ENCODE measurements at places on chromosomes 2 and 18.

GRCh38 chr2:2734308-2734707 is 403.2 kb upstream of the MYT1L start:
- no peak for DNase-seq

- no peak for DNase-seq
Measured at GRCh38 chr2:159217676-159218075, 68.8 kb downstream of the WDSUB1 start.

DNA sequence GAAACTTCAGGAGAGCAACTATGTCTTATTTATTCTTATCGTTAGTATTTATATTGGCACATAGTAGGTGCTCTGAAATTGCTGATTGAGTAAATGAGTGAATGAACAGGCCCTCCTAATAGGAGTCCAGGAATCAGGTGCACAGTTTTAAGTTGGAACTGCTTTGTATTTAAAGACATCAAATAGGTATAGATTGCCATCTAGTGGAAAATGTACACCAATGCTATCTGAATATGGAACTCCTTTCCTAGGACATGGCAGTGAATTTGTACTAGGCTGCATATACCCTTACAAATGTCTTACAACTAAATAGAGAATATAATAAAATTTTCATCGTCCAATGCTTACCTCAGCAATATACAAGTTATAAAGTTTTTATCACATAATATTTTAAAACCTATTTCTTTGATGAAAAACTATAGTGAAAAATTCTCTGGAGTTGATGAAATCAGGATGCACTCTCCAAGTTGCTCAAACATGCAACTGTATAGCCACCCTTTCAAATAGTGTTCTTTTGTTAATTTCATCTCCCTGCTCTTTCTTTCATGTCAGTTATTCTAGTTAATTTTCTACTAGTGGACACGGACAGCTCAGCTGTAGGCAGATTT is 318.9 kb upstream of the SYT4 start:
- no peak for DNase-seq

- no peak for DNase-seq
Measured at GRCh38 chr2:118325321-118325955, 237.2 kb downstream of the INSIG2 start.

DNA sequence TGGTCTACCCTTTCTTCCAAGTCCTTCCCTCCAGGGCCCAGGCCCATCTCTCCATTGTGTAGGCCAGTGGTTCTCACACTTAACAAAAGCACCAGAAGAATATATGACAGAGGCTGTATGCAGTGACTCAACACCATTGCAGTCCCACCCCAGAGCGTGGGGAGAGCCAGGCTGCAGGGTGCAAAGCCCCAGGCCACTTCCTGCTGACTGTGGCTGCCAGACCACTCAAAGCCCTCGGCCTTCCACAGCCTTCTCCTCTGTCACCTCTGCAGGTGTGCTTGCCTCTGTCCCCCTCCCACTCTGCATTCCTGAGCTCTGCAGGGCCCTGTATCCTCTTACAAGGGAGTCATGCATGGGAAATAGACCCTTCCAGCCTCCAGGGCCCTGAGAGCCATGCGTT is 40.4 kb upstream of the ARHGEF4 start:
- DNase-seq, result no peak

DNA sequence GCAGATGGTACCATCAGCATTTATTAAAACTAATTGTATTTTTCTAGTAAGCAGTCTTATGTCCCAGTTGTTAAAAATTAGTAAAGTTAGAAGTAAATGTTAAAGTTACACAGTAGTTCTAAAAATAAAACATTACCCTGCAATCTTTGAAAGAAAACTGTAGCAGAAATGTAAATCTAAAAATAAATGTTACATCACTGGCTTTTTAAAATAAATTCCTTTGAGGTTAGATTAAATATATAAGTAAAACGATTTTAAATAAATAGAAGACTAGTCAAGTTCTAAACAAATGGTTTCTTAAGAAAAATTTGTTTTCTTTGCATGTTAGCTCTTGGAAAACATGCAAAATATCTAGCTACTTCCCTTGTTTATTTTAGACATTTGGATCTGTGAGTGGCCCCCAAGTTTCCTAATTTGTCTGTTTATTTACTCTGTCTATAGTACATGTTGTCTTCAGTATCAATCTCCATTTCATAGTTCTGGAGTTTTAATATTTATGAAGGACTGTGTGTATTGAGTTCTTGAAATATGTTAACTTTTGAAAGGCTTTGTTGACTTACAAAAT is 58.2 kb downstream of the GLS start:
- no peak for DNase-seq

GRCh38 chr18:73509460-73509859 is 638.2 kb downstream of the FBXO15 start:
- no peak for DNase-seq

GRCh38 chr2:5453220-5454050 is 238.7 kb upstream of the SOX11 start:
- no peak for DNase-seq

DNA sequence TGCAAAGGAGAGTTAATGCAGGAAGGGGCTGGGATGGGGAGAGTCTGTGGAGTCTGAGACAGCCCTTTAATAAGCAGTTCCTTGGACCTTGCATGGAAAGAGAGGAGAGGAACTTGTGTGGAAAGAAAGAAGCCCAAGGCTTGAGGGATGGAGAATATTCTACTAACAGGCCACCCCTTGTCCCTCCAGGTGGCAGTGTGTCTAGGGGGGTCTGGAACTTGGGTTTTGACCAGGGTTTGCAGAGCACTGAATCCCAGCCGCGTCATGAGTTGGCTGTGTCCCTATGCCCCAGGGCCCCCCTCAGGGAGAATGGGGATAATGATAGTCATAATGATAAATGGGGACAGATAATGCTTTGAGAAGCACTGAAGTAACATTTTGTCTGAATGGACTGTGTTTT is 15.0 kb downstream of the TCF7L1 start:
- no peak for DNase-seq

- no peak for DNase-seq
Measured at GRCh38 chr2:217193431-217194340, 333.8 kb upstream of the TNP1 start.

GRCh38 chr2:143071185-143071876 is 57.9 kb upstream of the ARHGAP15 start:
- no peak for DNase-seq

GRCh38 chr18:68484241-68484640 is 230.7 kb downstream of the TMX3 start:
- DNase-seq, result no peak

DNA sequence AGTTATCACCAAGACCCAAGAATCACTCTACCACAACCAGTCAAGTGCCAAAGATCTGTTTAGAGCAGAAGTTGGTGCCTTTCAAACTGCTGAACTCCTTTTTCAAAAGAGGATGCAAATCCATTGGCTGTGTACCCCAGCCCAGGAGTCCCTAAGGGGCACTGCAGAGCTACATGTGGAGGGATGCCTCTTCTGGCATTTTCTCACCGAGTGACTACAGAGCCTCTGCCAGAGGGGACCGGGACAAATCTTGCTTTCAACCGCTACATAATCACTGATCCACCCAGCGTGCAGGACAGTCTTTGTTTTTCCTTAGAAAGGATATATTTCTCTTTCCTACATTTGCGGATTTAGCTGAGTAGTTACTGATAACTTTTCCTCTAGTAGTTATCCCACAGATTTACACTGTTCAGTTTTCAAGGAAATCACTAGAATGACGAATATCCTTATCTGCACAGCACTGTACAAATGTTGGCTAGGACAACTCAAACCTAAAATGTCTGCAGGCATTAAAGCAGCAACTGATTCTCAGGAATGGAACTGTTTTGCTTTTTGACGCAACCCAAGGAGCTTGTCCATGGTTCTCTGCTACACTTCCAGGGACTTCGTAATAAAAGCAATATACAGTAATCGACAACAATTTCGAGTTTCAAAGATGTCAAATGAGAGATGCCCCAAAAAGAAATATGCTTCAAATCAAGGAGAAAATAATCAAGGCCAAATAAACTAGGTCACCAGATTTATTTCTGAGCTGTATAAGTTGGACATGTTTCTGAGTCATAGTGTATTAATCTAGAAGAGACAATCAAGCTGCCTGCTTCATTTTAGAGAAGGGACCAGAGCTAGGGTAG is 24.1 kb downstream of the EPB41L3 start:
- no peak for DNase-seq

DNA sequence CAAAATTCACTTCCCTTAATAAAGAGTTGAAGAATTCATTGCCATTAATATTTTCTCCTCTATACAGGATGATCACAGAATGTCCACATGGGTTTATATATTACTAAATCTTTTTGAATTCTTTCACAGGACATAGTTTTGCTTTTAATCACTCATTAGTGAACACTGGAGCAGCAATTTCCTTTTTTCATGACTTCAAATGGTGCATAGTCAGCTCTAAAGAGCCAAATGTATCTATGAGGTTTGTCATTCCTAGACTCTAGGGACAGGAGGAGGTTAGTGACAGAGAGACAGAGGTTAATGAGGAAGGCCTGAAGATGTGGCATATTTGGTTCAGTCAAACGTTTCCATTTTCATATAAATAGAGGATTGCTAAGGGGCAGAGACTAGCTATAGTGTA is 111.8 kb downstream of the FSHR start:
- DNase-seq, result no peak

- no peak for DNase-seq
Measured at GRCh38 chr2:238240757-238241711, 1.2 kb upstream of the HES6 start.

DNA sequence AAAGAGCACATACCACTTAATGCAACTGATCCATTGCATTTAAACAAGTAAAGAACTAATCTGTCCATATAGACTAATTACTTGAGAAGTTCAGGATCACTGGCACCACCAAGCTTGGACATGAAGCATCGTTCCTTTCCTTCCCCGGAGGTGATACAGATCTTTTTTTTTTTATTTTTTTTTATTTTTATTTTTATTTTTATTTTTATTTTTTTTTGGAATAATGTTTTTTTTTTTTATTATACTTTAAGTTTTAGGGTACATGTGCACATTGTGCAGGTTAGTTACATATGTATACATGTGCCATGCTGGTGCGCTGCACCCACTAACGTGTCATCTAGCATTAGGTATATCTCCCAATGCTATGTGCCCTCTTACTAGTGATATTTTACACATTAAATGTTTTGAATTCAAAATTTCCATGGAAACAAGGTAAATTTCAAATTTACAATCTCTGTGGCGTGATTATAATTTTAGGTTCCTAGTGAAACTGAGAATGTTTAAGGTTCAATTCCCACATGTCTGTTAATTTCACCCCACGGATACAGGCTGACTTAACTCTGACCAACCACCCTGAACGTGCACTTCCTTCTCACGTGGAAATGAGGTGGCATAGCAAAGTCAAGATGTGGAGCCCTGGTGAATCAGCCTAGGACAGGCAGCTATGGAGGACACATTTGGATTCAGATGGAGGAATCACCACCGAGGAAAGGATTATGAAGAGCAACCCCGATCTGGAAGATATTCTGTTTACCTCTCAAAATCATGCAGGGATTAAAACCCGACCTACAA is 101.6 kb upstream of the THOC1 start:
- no peak for DNase-seq

GRCh38 chr2:235917506-235917905 is 250.7 kb downstream of the GBX2 start:
- DNase-seq, result no peak

GRCh38 chr18:79507546-79508480 is 112.1 kb downstream of the NFATC1 start:
- DNase-seq, result no peak

GRCh38 chr2:168490015-168490874 is 34.2 kb downstream of the CERS6 start:
- no peak for DNase-seq

- no peak for DNase-seq
Measured at GRCh38 chr2:55843096-55843993, 80.2 kb downstream of the EFEMP1 start.

DNA sequence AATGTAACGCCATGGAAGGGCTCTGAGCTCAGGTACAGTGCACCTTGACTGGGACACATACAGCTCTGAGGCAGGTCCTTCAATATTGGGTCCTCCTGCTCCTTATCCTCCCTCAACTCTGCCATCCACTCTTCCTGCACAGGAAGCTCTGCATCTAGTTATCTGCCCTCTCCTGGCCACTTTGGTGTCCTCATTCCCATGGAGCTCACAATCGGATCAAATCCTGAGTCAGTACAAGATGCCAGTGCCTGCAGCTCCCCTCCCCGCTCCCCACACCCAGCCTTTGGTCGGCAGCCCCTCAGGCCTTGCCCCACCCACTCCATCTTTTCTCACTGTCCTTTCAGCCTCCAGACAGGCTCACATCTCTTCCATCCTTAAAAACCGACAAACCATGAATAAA is 58.0 kb downstream of the LRRFIP1 start:
- DNase-seq, result no peak

DNA sequence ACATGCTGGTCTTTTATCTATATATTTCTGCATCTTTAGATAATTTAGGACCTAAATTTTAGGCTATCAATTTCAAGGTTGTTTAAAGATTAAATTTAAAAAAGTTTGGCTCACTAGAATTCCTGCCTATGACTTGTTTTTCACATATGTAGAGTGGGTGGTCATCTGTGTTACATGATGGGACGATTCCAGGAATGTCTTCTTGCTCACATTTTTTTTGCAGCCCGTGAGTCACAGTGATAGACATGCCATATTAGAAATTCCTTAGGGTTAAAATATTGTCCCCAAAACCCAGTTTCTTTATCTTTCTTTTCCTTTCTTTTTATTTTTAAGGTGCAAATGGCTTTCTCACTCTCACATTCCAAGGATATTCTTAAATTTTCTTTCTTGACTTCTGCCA is 652.0 kb downstream of the PLCL1 start:
- DNase-seq, result no peak

GRCh38 chr18:27793013-27793785 is 383.7 kb downstream of the CDH2 start:
- DNase-seq, result no peak

GRCh38 chr2:29917781-29918180 is 3.6 kb downstream of the ALK start:
- no peak for DNase-seq

GRCh38 chr2:88450925-88451810 is 1.3 kb downstream of the FOXI3 start:
- no peak for DNase-seq

GRCh38 chr2:48169141-48169592 is 262.9 kb upstream of the FBXO11 start:
- no peak for DNase-seq

DNA sequence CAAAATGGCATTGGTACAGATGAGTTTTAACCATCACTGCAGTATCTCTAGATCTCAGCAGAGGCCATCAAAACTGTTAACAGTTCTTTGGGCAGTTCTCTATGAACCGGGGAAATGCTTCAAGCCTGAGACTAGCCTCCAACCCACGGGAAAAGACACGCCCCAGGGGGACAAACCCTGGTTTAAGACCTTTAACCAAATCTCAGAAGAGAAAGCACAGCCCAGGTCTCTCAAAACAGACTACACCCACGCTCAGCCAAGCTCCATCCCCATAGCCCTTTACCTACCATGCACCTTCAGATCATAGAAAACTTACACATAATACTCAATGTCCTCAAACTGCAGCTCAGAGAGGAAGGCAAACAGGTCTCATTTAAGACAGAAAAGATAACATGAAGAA is 78.3 kb downstream of the TMEM163 start:
- no peak for DNase-seq

GRCh38 chr2:54081574-54081973 is 33.8 kb upstream of the ACYP2 start:
- DNase-seq, result no peak

GRCh38 chr2:167702227-167702626 is 545.2 kb downstream of the STK39 start:
- DNase-seq, result no peak

GRCh38 chr2:3265471-3265870 is 112.1 kb downstream of the EIPR1 start:
- DNase-seq, result no peak
